ENCODE measurements at places on chromosomes 2 and 18.

DNA sequence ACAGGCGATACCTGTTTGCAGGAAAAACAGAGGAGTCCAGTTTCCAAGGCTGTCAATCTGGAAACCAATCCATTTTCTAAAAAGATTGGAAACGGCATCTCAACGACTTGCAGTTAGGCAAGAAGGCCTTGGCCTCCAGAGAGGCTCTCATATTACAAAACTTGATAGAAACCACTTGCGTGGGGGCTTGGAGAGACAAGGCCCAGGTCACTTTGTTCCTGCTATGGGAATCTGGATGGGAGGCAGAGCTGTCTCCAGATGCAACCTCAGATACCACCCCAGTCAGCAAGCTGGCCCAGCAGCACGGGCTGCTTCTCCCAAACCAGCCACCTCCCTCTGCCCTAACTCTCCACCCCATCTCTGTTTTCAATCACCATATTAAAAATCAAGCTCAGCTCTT lies 298.8 kb downstream of the TNS1 start:
- H3K4me1 ChIP-seq: no peaks in the 10 kb centered on the region
- H3K27ac ChIP-seq: no peak overlapping the region

DNA sequence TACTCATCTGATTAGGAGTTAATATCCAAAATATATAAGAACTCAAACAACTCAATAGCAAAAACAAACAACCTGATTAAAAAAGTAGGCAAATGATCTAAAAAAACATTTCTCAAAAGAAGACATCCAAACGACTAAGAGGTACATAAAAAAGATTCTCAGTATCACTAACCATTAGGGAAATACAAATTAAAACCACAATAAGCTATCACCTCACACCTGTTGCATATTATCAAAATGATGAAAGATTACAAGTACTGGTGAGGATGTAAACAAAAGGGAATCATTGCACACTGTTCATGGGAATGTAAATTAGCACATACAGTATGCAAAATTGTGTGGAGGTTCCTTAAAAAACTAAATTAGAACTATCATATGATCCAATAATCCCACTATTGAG lies 865.5 kb downstream of the TMEM182 start:
- H3K27me3 ChIP-seq: no peaks in the 10 kb centered on the region
- H3K4me1 ChIP-seq: no peaks in the 10 kb centered on the region
- no peak for DNase-seq
- no peak overlapping the region for H3K27ac ChIP-seq

GRCh38 chr2:151176661-151177060 lies 85.0 kb downstream of the RBM43 start:
- H3K36me3 ChIP-seq: no peaks in the 10 kb centered on the region
- H3K4me1 ChIP-seq: no peaks in the 10 kb centered on the region
- no peaks in the 10 kb centered on the region for H3K27me3 ChIP-seq
- no peak overlapping the region for H3K27ac ChIP-seq
- DNase-seq: no peak

GRCh38 chr18:45061359-45061758 lies 380.7 kb downstream of the SETBP1 start:
- H3K4me3 ChIP-seq: no peak overlapping the region
- no peak overlapping the region for H3K27ac ChIP-seq
- peaks cover 2% of the 10 kb centered on the region for H3K36me3 ChIP-seq

DNA sequence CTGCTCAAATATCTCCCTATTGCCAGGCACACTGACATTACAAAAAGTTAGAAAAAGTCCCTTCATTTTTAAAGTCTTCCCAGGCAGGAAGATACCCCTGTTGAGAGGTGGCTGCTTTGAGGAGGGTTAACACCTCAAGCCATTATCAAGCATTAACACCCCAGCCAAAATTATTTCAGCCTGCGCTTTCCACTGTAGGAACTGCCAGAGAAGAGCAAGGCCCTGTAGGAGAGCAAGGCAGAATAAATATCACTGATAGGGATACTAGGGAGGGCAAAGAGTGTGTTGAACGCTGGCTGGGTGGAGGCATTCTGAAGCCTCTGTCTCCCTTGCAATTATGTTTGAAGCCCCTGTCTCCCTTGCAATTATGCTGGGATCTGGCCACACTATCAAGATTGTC lies 1020.7 kb upstream of the CELF4 start:
- no peak for DNase-seq
- H3K36me3 ChIP-seq: no peaks in the 10 kb centered on the region
- no peaks in the 10 kb centered on the region for H3K27me3 ChIP-seq
- no peaks in the 10 kb centered on the region for H3K4me1 ChIP-seq

- no peak for DNase-seq
- H3K27ac ChIP-seq: no peak overlapping the region
- no peaks in the 10 kb centered on the region for H3K4me1 ChIP-seq
- H3K27me3 ChIP-seq: no peaks in the 10 kb centered on the region
Observed at GRCh38 chr2:122999821-123000220, 1025.3 kb upstream of the CNTNAP5 start.

DNA sequence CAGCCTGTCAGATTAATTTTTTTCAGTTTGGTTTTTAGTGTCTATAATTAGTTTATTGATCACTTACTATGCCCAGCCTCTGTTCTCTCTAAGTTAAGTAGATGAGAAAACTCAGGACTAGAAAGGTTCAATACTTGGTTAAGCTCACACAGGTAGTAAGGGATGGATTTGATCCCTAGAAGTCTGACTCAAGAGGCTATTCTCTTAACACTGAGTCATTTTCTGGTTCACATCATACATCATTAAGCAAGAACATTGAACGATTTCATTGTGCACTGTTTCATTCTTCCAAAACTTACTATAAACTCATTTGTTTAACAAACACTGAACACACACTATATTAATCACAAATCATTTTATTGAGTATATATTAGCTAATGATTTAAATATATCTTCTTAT lies 54.1 kb upstream of the SLC38A11 start:
- no peaks in the 10 kb centered on the region for H3K27me3 ChIP-seq
- DNase-seq: no peak
- H3K4me1 ChIP-seq: no peaks in the 10 kb centered on the region
- no peak overlapping the region for H3K27ac ChIP-seq
- H3K36me3 ChIP-seq: no peaks in the 10 kb centered on the region
- H3K4me3 ChIP-seq: no peak overlapping the region

DNA sequence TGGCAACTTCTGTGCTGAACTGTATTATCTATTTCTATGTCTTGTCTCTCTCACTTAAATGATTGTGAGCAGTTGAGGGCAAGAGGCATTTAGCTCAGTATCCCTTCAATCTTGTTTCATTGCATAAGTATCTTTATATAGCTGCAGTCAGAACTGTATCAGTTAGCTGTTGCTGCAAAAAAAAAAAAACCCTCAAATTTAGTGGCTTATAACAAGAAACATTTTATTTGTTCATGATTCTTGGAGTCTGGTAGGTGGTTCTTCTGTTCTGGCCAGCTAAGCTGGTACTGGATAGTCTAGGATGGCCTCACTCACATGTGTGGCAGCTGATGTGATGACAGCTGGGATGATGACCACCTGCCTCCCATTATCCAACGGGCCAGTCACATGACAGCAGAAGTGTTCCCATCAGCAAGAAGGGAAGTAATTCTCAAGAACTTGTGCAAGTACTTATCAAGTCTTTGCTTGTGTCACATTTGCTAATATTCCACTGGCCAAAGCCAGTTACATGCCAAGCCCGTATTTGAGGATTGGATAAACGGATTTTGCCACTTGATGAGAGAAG lies 67.8 kb downstream of the SLC4A3 start:
- DNase-seq: no peak
- no peak overlapping the region for H3K4me3 ChIP-seq
- H3K36me3 ChIP-seq: no peaks in the 10 kb centered on the region

DNA sequence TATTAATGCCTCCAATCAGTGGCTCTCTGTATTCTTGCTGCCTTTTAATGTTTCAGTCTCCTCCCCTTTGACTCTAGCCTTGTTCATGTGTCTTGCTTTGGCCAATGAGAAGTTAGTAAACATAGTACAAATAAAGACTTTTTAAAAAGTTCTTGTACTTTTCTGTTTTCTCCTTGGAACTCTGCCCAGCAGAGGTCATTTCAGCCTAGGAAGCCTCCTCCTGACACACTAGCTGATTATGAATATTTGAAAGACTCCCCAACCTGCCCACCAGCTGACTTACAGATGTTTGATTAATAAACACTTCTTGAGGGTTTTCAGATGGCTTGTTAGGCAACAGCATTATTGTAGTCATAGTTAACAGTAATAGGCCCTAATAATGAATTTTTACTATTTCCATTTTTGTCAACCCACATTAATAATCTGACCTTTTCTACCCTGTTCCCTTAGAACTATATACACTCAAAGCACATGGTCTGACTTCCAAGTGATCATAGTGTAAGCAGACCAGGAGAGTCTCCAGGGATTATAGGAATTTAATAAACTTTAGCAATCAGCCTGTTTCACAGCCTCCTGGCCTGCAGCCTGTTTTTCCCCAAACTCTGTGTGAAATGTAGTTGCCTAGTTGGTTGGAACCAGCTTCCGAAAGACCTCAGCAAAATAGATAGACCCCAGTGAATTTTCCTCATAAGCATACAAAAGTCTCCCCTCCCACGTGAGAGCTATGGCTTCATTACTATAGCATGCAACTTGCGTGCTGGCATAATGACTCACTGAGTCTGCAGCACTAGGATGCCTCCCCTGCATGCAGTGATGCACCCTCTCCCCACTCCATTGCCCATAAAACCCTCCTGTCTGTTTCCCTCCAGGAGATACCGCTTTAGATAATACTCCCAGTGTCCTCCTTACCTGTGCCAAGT lies 670.7 kb upstream of the ZNF804A start:
- H3K27me3 ChIP-seq: no peaks in the 10 kb centered on the region
- H3K36me3 ChIP-seq: no peaks in the 10 kb centered on the region
- H3K27ac ChIP-seq: no peak overlapping the region
- H3K4me3 ChIP-seq: no peak overlapping the region
- no peak for DNase-seq
- H3K4me1 ChIP-seq: no peaks in the 10 kb centered on the region

GRCh38 chr2:36507408-36507812 lies 90.6 kb downstream of the FEZ2 start:
- H3K36me3 ChIP-seq: peaks cover 5% of the 10 kb centered on the region
- peak; percentile 49 for DNase-seq
- H3K27me3 ChIP-seq: no peaks in the 10 kb centered on the region
- H3K4me3 ChIP-seq: no peak overlapping the region
- no peaks in the 10 kb centered on the region for H3K4me1 ChIP-seq

- H3K36me3 ChIP-seq: no peaks in the 10 kb centered on the region
- H3K4me1 ChIP-seq: no peaks in the 10 kb centered on the region
- no peak for DNase-seq
- no peak overlapping the region for H3K27ac ChIP-seq
Observed at GRCh38 chr2:122363885-122364284, 608.4 kb downstream of the TSN start.

- H3K4me1 ChIP-seq: peaks cover 7% of the 10 kb centered on the region
- no peaks in the 10 kb centered on the region for H3K36me3 ChIP-seq
- no peak overlapping the region for H3K4me3 ChIP-seq
- no peaks in the 10 kb centered on the region for H3K27me3 ChIP-seq
- no peak for DNase-seq
- H3K27ac ChIP-seq: no peak overlapping the region
Observed at GRCh38 chr18:39799006-39799405, 2156.0 kb upstream of the PIK3C3 start.

- H3K27ac ChIP-seq: no peak overlapping the region
- no peak for DNase-seq
- H3K36me3 ChIP-seq: no peaks in the 10 kb centered on the region
- no peak overlapping the region for H3K4me3 ChIP-seq
- H3K4me1 ChIP-seq: no peaks in the 10 kb centered on the region
Observed at GRCh38 chr2:23418461-23418911, 33.5 kb downstream of the KLHL29 start.

DNA sequence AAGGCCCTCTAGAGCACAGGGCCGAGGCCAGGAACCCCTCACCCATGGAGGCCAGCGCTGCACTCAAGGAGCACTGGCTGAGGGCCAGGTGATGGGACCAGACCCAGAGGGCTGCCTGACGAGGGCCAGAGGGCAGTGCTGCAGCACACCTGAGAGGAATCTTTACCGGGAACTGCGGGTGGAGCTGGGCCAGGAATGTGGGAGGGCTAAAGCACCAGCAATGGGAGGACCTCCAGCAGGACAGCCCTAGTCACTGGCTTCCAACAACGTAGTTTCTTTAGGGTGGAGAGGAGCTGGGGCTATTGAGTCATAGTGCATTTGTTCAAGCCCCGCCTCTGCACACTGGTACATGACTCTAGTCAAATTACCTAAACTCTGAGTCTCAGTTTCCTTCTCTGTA lies 143.4 kb downstream of the TMEM17 start:
- H3K27ac ChIP-seq: no peak overlapping the region
- no peaks in the 10 kb centered on the region for H3K4me1 ChIP-seq
- no peaks in the 10 kb centered on the region for H3K27me3 ChIP-seq
- H3K4me3 ChIP-seq: no peak overlapping the region
- no peak for DNase-seq
- no peaks in the 10 kb centered on the region for H3K36me3 ChIP-seq

GRCh38 chr18:58493516-58494253 lies 135.2 kb downstream of the ALPK2 start:
- H3K36me3 ChIP-seq: no peaks in the 10 kb centered on the region
- H3K27me3 ChIP-seq: no peaks in the 10 kb centered on the region
- H3K27ac ChIP-seq: no peak overlapping the region
- H3K4me3 ChIP-seq: no peak overlapping the region

DNA sequence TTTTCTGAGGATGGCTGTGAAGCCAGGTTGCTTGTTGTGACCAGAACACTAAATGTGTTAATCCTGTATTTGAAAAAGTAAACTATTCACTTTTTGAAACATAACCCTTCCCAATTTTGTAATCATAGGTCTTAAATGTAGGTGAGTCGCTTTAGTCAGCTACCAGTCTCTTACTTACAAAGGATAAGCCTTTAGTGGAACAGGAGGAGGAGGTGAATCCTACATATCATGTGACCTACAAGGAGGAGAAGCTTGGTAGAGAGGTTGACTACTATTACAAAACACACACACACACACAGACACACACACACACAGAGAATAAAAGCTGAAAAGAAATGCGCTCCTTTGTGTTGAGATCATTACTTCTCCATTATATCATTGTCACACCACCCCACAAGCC lies 59.9 kb upstream of the SPAG16 start:
- no peaks in the 10 kb centered on the region for H3K36me3 ChIP-seq
- H3K27me3 ChIP-seq: no peaks in the 10 kb centered on the region
- H3K4me1 ChIP-seq: no peaks in the 10 kb centered on the region
- no peak overlapping the region for H3K4me3 ChIP-seq

GRCh38 chr18:48335829-48336228 lies 73.4 kb downstream of the ZBTB7C start:
- no peaks in the 10 kb centered on the region for H3K27me3 ChIP-seq
- H3K27ac ChIP-seq: no peak overlapping the region
- no peak overlapping the region for H3K4me3 ChIP-seq
- H3K4me1 ChIP-seq: no peaks in the 10 kb centered on the region
- H3K36me3 ChIP-seq: no peaks in the 10 kb centered on the region

GRCh38 chr2:159292157-159292556 lies 5.7 kb upstream of the WDSUB1 start:
- no peaks in the 10 kb centered on the region for H3K27me3 ChIP-seq
- H3K27ac ChIP-seq: no peak overlapping the region
- H3K4me1 ChIP-seq: peaks cover 4% of the 10 kb centered on the region
- H3K4me3 ChIP-seq: no peak overlapping the region
- H3K36me3 ChIP-seq: no peaks in the 10 kb centered on the region

DNA sequence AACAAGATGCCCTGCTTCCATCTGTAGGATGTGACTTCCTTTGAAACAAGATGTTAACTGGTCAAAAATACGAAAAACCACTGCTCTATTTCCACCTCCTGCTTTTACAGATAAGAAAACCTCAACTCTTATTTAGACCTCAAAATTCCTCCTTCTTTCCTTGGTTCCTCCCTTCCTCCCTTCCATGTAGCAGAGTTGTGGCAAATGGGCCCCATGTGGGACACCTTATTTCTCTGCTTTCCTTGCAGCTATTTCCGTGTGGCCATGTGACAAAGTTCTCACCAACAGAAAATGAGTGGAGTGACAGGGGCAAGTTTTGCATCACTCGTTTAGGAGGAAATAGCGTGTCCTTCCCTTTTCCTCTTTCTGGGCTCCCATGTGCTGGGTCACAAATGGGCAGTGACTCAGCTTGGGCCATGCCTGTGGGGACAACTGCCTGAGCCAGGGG lies 69.4 kb upstream of the SMAD2 start:
- H3K27ac ChIP-seq: no peak overlapping the region
- DNase-seq: no peak
- H3K36me3 ChIP-seq: no peaks in the 10 kb centered on the region
